ENCODE measurements at places on chromosomes 1 and 21.

- no peak for DNase-seq
Observed at GRCh38 chr21:26280775-26281174, 110.2 kb upstream of the APP start.

GRCh38 chr1:12157366-12158231 is 9.2 kb upstream of the TNFRSF1B start:
- DNase-seq: no peak

GRCh38 chr1:156618853-156619581 is at the start of gene HAPLN2:
Gene HAPLN2, plus strand, starts transcription at chr1:156619415. Its CDS starts 4,076 bp downstream, at chr1:156623491.
- no peak for DNase-seq

DNA sequence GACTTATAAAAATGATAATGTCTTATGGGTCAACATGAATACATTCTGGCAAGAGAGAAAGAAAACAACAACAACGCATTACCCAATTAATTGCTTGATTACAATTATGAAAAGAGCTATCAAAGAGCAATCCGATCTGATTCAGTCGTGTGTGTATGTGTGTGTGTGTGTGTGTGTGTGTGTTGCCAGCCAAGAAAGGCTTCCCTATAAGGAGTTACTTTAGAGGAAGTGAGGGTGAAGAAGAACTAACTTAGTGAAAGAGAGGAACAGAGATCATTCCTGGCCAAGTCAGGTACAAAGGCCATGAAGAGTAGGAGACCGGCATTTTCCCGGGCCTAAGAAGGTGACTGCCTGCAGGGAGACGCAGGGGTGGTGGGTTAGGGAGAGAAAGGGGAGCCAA is 9.4 kb downstream of the TMEM35B start:
- DNase-seq: no peak

GRCh38 chr1:31437433-31438037 is 24.5 kb downstream of the SERINC2 start:
- DNase-seq: no peak
